ENCODE measurements at places on chromosomes 7 and 10. TPM values are rescaled to one million over a fixed set of nuclear protein-coding genes. Genes with fewer than 3 reads are reported as not detected.
A peak's percentile ranks its signal among the peaks of the same experiment; 100 is the strongest.

GRCh38 chr10:34681933-34682332, 133.2 kb downstream of the PARD3 start:
- H3K27me3 ChIP-seq, result peaks cover 6% of the 10 kb centered on the region
- no peaks in the 10 kb centered on the region for H3K36me3 ChIP-seq
- H3K4me3 ChIP-seq, result no peak overlapping the region

GRCh38 chr10:76177936-76178335, 746.5 kb downstream of the LRMDA start:
- H3K27ac ChIP-seq, result no peak overlapping the region
- DNase-seq, result no peak
- no peaks in the 10 kb centered on the region for H3K27me3 ChIP-seq
- H3K36me3 ChIP-seq, result no peaks in the 10 kb centered on the region
- peaks cover 3% of the 10 kb centered on the region for H3K4me1 ChIP-seq

- H3K4me1 ChIP-seq, result no peaks in the 10 kb centered on the region
- H3K27ac ChIP-seq, result no peak overlapping the region
- H3K27me3 ChIP-seq, result peaks cover 14% of the 10 kb centered on the region
- no peak overlapping the region for H3K4me3 ChIP-seq
- DNase-seq, result no peak
Observed at GRCh38 chr10:69847883-69848282, 46.2 kb downstream of the COL13A1 start.

GRCh38 chr7:113831556-113831955, 87.3 kb downstream of the PPP1R3A start:
- H3K27me3 ChIP-seq, result no peaks in the 10 kb centered on the region
- no peak for DNase-seq
- H3K36me3 ChIP-seq, result no peaks in the 10 kb centered on the region
- H3K4me1 ChIP-seq, result no peaks in the 10 kb centered on the region

- peaks cover 27% of the 10 kb centered on the region for H3K4me1 ChIP-seq
- no peak overlapping the region for H3K4me3 ChIP-seq
- no peaks in the 10 kb centered on the region for H3K36me3 ChIP-seq
- DNase-seq, result no peak
- H3K27ac ChIP-seq, result no peak overlapping the region
Observed at GRCh38 chr10:79063071-79063491, 5.7 kb upstream of the ZMIZ1 start.

- peaks cover 6% of the 10 kb centered on the region for H3K36me3 ChIP-seq
- H3K27me3 ChIP-seq, result no peaks in the 10 kb centered on the region
- H3K4me1 ChIP-seq, result no peaks in the 10 kb centered on the region
- no peak overlapping the region for H3K4me3 ChIP-seq
Observed at GRCh38 chr7:139294241-139294640, 46.9 kb upstream of the FMC1 start.

DNA sequence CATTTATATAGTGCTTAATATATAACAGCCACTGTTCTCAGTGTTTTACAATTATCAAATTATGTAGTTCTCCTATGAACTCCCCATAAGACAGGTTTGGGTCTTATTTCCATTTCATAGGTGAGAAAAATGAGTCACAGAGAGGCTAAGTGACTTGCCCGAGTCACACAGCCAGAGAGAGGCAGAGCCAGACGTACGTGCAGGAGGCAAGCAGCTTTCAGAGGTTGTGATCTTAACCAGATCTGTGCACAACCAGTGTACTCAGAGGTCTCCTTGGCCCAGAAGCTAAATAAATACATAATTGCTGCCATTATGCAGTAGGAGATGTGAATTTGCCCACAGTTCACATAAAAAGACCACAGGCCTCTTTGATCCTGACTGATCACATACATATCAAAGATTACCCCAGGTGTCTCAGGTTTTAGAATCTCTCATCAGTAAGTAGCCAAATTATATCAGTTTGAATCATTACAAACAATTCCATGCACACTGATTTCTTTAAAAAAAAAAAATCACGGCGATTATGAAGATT, 304.7 kb upstream of the AOAH start:
- peak overlapping the region; percentile 61 for H3K27ac ChIP-seq
- no peak overlapping the region for H3K4me3 ChIP-seq
- peaks cover 71% of the 10 kb centered on the region for H3K4me1 ChIP-seq
- DNase-seq, result peak; percentile 75

- H3K36me3 ChIP-seq, result peaks cover 19% of the 10 kb centered on the region
- H3K27me3 ChIP-seq, result peaks cover 11% of the 10 kb centered on the region
- H3K4me3 ChIP-seq, result no peak overlapping the region
- H3K27ac ChIP-seq, result no peak overlapping the region
- H3K4me1 ChIP-seq, result no peaks in the 10 kb centered on the region
- no peak for DNase-seq
Observed at GRCh38 chr7:155182406-155182970, 112.4 kb downstream of the HTR5A start.

DNA sequence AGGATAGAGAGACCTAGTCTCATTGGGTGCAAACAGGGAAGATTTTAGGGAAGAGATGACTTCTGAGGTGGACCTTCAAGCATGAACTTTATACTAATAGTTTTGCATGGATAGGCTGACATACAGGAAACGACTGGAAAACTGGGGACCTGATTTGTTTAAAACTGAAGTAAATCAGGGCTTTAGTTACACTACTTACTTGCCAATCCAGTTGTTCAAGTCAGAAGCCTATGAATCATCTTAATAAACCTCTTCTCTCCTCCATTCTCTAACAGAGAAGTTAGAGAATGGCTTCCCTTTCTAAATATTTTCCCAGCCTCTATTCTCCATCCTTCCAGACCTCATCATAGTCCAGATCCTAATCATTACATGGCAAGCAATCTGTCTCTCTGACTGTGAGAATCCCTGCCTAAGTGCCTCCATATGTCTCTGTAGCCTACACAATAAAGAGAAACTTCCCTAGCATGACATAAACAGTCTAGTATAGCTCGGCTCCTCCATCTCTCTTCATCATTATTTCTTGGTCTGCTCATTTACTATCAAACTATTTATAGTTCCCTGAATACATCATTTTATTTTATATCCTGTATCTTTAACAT, 55.8 kb downstream of the PRKG1 start:
- no peaks in the 10 kb centered on the region for H3K4me1 ChIP-seq
- H3K27me3 ChIP-seq, result no peaks in the 10 kb centered on the region
- no peak overlapping the region for H3K27ac ChIP-seq
- no peak for DNase-seq

- no peaks in the 10 kb centered on the region for H3K4me1 ChIP-seq
- no peak overlapping the region for H3K4me3 ChIP-seq
- H3K27ac ChIP-seq, result no peak overlapping the region
- no peak for DNase-seq
- H3K27me3 ChIP-seq, result no peaks in the 10 kb centered on the region
Observed at GRCh38 chr10:126872768-126873167, 32.5 kb upstream of the DOCK1 start.

DNA sequence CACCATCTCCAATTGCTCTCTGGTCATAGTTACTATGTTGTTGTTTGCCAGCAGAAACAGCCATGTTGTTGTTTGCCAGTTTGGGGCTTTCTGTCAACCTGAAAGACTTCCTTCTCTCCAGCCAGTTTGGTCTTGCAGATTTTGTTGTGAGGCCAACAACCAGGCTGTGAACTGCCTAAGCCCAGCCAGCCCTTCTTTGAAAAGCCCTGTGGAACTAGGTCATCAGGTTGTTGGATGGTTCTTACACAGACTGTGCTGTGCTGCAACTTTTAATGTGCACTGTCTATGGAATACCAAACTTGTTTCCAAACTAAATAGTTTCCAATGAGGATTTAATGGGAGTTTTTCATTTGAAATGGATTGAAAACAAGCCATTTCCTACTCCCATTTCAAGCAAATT, 592.7 kb upstream of the GALNT17 start:
- no peak overlapping the region for H3K4me3 ChIP-seq
- no peaks in the 10 kb centered on the region for H3K27me3 ChIP-seq
- no peak for DNase-seq
- H3K4me1 ChIP-seq, result no peaks in the 10 kb centered on the region

GRCh38 chr10:98367604-98368451, 47.2 kb downstream of the PYROXD2 start:
- no peaks in the 10 kb centered on the region for H3K4me1 ChIP-seq
- no peaks in the 10 kb centered on the region for H3K36me3 ChIP-seq
- DNase-seq, result no peak
- no peak overlapping the region for H3K27ac ChIP-seq
- peaks cover 2% of the 10 kb centered on the region for H3K27me3 ChIP-seq
- H3K4me3 ChIP-seq, result no peak overlapping the region

DNA sequence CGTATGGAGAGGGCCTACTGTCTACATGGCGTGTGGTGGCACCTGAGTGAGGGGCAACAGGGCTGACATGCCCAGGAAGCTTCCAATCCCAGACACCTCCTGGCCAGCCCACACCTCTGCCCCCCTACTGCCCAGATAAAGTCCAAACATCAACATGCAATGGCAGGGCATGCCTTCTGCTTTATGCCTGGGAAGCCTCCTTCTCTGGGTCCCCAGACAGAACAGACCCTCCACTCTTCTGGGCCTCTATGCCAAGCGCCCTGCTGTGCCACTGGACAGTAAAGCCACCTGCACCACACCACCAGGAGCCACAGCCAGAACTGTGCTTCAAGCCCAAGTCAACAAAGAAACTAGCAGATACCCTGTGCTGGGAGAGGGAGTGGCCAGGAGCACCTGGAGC, 12.5 kb downstream of the TMEM72 start:
- H3K4me3 ChIP-seq, result no peak overlapping the region
- no peak overlapping the region for H3K27ac ChIP-seq
- no peaks in the 10 kb centered on the region for H3K27me3 ChIP-seq
- no peaks in the 10 kb centered on the region for H3K4me1 ChIP-seq
- no peaks in the 10 kb centered on the region for H3K36me3 ChIP-seq

DNA sequence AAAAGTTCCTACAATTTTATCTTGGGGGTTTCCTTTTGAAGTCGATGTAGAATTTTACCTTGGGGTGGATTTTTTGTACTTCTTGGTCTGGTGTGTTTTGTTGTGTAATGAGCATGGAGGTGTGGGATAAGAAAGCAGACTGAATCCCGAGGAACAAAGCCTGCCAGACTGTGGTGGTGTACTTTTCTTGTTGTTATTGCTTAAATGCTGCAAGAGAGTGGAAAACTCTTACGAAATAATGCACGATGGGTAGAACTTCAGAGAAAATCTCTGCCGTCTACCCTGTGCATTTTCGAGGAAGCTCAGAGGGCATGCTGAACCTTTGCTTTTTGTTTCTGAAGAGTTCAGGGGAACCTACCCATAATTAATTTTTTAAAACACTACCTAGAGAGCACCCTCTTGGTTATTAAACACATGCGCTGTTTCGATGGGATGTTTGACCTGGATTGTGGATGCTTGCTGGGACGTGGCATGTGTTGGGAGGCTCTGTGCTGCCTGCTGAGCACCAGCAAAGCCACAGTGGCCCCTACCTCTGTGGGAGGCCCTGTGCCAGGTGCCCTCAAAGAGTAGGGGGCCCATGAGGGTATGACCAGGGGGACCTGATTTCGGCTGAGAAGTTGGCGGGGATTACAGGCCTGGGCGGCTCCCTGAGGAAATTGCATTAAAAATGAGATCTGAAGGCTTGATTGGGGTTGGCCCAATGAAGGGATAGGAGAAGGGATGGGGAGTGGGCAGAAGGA, 94.1 kb downstream of the TCF7L2 start:
- H3K36me3 ChIP-seq, result no peaks in the 10 kb centered on the region
- H3K4me3 ChIP-seq, result no peak overlapping the region
- H3K4me1 ChIP-seq, result no peaks in the 10 kb centered on the region

DNA sequence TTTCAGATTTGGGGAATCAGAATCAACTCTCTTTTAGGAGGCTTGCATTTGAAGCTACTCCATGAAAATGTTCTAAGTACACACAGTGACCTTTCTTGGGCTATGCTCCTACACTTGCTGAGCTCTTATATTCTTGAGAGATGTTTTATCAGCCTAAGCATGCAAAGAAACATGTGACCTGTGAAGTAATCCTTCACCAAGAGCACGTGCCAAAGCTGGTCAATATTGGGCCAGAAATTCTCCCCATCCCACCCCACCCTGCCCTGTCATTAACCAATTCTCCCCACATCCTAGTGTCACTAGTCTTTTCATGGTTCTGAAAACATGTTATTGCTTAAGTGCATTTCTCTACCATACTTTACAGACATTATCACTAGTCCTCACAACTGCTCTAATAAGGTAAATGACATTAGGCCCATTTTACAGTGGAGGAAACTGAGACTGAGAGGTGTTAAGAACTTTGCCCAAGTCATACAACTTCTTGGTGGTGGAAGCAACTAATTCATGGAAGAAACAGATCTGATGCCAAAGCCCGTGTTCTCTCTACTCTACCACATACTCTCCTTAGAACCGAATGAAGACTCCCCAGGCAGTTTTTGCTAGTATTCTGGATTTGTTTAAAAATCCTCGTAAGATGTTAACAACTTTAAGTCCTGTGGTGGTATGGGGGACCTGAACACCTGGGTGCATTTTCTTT, 200.6 kb downstream of the PTEN start:
- H3K4me3 ChIP-seq, result no peak overlapping the region
- H3K27ac ChIP-seq, result no peak overlapping the region
- no peaks in the 10 kb centered on the region for H3K36me3 ChIP-seq
- peaks cover 64% of the 10 kb centered on the region for H3K4me1 ChIP-seq

- H3K4me1 ChIP-seq, result no peaks in the 10 kb centered on the region
- H3K36me3 ChIP-seq, result no peaks in the 10 kb centered on the region
- H3K4me3 ChIP-seq, result no peak overlapping the region
- H3K27ac ChIP-seq, result no peak overlapping the region
- no peak for DNase-seq
- peaks cover 4% of the 10 kb centered on the region for H3K27me3 ChIP-seq
Observed at GRCh38 chr7:42002654-42003053, 234.4 kb downstream of the GLI3 start.

GRCh38 chr7:116258734-116259133, 48.4 kb downstream of the TES start:
- peaks cover 20% of the 10 kb centered on the region for H3K4me1 ChIP-seq
- no peak overlapping the region for H3K4me3 ChIP-seq
- peaks cover 17% of the 10 kb centered on the region for H3K36me3 ChIP-seq
- DNase-seq, result peak; percentile 39

- peak; percentile 48 for DNase-seq
- H3K27me3 ChIP-seq, result peaks cover 7% of the 10 kb centered on the region
- H3K4me1 ChIP-seq, result peaks cover 12% of the 10 kb centered on the region
Observed at GRCh38 chr7:17022920-17023319, 141.1 kb upstream of the AGR3 start.

DNA sequence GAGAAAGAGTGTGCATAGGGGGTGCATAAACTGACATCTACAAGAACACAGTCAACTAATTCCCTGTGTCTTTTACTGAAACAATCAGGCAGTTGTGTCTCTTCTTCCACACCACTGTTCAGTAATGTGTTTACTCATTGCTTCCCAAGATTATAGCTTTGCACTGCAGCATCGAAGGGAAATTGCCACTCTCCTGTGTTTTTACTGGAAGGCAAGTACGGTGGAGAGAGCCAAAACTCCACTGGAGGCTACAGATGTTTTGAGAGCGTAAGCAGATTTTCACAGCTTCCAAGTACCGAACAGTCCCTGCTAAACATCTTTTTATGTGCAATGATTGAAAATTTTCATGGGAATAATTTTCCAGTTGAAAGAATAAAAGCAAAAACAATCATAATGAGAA, 510.5 kb upstream of the AKR1E2 start:
- DNase-seq, result no peak
- H3K36me3 ChIP-seq, result no peaks in the 10 kb centered on the region
- no peaks in the 10 kb centered on the region for H3K27me3 ChIP-seq
- no peak overlapping the region for H3K4me3 ChIP-seq
- no peaks in the 10 kb centered on the region for H3K4me1 ChIP-seq

- no peak overlapping the region for H3K27ac ChIP-seq
- H3K4me1 ChIP-seq, result peaks cover 5% of the 10 kb centered on the region
- H3K27me3 ChIP-seq, result no peaks in the 10 kb centered on the region
- H3K4me3 ChIP-seq, result no peak overlapping the region
Observed at GRCh38 chr7:28067171-28067570, 113.4 kb downstream of the JAZF1 start.

The HOXA11 gene
- total RNA-seq, result not detected

The XRCC2 gene
- 23.6 TPM for total RNA-seq

The ACTR3C gene
- 4.7 TPM for total RNA-seq

The RNLS gene
- 4.4 TPM for total RNA-seq

The TMEM130 gene
- not detected for total RNA-seq

The ASB15 gene
- not detected for total RNA-seq

The CFAP70 gene
- 0.58 TPM for total RNA-seq

The CYTH3 gene
- total RNA-seq, result 1.2 TPM

The UPP1 gene
- 70.7 TPM for total RNA-seq

Data from activated CD4-positive, alpha-beta T cell treated with anti-CD3 and anti-CD28 coated beads for 36 hours (primary cell).